ENCODE measurements at places on chromosomes 6 and 20.

- no peak for DNase-seq
Observed at GRCh38 chr20:1479831-1480595, 11.2 kb downstream of the SIRPB2 start.

DNA sequence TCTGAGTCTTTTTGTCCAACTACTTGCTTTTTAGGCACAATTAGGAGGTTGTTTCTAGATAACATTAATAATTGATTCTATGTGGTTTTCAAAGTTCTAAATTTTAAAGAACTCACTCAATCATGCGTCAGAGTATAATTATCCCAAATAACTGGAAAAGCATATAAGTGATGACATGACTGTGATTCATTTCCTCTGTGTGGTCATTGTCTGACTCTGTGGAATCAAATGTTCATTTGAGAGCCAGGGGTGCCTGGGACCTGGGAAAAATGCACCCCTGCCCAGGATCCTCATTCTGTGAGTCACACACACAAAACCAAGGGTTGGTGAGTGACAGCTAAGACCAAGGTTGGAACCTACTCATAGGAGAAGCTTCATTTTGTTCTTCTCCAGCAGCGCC is 127.1 kb upstream of the MLIP start:
- DNase-seq, result no peak

DNA sequence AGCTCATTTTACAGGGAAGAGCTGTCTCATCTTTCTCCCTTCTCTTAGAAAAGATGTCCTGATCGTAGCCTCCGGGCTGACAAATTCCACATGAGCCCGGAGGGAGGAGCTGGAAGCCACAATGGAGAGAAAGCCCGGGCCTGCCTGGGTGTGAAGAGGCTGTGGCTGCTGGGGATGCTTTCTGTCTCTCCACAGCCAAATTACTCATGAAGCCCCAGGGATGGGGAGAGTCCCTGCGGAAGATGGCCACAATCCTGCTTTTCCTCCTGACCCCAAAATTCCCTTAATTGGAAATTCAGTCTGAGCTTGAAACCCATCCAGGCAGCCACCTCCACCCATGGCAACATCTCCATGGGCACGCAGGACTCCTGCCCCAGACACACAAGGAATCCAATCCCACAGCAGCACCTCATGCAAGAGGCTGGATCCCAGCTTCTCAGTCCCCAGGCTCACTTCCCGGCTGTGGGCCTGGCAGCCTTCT is 32.4 kb downstream of the JPH2 start:
- no peak for DNase-seq

- DNase-seq, result peak; percentile 59
Observed at GRCh38 chr6:2899596-2899995, 3.5 kb downstream of the SERPINB9 start.

Measured in stimulated activated CD4-positive, alpha-beta T cell treated with anti-CD3 and anti-CD28 coated beads, TNF-alpha, amount 100 ng/mL, for 24 hours (primary cell).